Activated T-helper 1 cell treated with anti-CD3 and anti-CD28 coated beads, Interleukin-12 subunit alpha, Interleukin-12 subunit beta, Interleukin-2, Interleukin-4 antibody, amounts not matched to agents 30 ng/mL and 10 ng/mL and 1 ng/mL, durations not matched to agents 14 hours and 24 hours and 36 hours (primary cell): ENCODE measurements at places on chromosomes 12 and 14. TPM values are rescaled to one million over a fixed set of nuclear protein-coding genes. Genes with fewer than 3 reads are reported as not detected.

The PTPRO gene
- 0.22 and 0.26 TPM in 2 replicates for total RNA-seq

GRCh38 chr12:31923063-31923412, 36.2 kb upstream of the RESF1 start:
- peaks cover 15% of the 10 kb centered on the region for H3K36me3 ChIP-seq
- H3K27me3 ChIP-seq = no peaks in the 10 kb centered on the region
- DNase-seq = no peak
- no peak overlapping the region for H3K27ac ChIP-seq
- H3K4me3 ChIP-seq = no peak overlapping the region

DNA sequence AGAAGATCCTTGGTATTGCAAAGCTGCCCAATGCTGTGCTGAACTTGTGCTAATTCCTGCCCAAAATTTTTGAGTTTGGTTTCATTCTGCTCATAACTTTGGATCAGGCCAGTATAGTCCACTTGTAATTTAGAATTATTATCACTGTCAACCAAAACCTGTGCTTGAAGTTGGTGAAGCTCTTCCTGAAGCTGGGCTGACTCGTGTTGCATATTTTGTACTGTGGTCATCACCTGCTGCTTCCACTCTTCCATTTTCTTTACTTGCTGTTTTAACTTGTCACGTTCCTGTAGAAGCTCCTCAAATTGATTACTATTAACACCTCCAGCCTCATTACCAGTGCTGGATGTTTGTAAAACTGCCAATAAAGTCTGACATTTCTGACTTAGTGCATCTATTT, 35.8 kb downstream of the TRIP11 start:
- H3K4me1 ChIP-seq = peaks cover 37% of the 10 kb centered on the region
- H3K4me3 ChIP-seq = no peak overlapping the region
- H3K27me3 ChIP-seq = no peaks in the 10 kb centered on the region
- DNase-seq = no peak
- no peak overlapping the region for H3K27ac ChIP-seq

- H3K4me1 ChIP-seq = no peaks in the 10 kb centered on the region
- H3K36me3 ChIP-seq = no peaks in the 10 kb centered on the region
- no peak overlapping the region for H3K4me3 ChIP-seq
Observed at GRCh38 chr12:100554608-100555077, 18.8 kb upstream of the GAS2L3 start.

DNA sequence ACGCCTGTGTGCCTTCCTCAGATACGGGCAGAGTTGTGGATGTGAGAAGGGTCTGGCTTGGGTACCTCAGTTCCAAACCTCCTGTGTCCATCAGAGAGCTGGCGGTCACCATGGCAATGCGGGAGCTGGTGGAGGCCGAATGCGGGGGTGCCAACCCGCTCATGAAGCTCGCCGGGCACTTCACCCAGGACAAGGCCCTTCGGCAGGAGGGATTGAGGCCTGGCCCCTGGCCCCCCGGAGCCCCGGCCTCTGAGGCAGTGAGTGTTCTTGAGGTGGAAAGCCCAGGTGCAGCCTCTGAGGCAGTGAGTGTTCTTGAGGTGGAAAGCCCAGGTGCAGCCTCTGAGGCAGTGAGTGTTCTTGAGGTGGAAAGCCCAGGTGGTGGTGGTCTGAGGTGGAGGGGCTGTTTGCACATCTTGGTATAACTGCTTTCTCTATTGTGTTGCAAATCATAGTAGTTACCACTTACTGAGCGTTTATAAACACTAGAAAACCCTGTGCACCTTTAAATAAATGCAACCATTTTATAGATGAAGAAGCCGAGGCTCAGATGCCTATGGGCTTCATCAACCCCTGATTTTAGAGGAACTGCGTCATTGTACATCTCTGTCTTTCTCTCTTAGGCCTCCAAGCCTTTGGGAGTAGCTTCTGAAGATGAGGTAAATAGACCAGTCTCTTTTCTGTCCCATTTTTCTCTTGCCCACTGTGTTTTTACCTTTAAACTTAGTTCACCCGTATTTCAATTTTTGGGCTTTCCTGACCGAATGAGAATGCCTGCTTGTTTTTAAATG, 976 bp downstream of the PEX5 start:
- no peaks in the 10 kb centered on the region for H3K27me3 ChIP-seq
- peak overlapping the region; percentile 41 for H3K27ac ChIP-seq
- H3K36me3 ChIP-seq = peaks cover 28% of the 10 kb centered on the region
- peak overlapping the region; percentile 86 for H3K4me3 ChIP-seq
- no peak for DNase-seq

- no peak for DNase-seq
- no peaks in the 10 kb centered on the region for H3K27me3 ChIP-seq
- H3K27ac ChIP-seq = no peak overlapping the region
- peaks cover 36% of the 10 kb centered on the region for H3K4me1 ChIP-seq
- no peak overlapping the region for H3K4me3 ChIP-seq
Observed at GRCh38 chr14:35117112-35117511, 4.7 kb downstream of the PPP2R3C start.
